ENCODE measurements at places on chromosomes 2 and 18. TPM values are rescaled to one million over a fixed set of nuclear protein-coding genes. Genes with fewer than 3 reads are reported as not detected.

Gene EIPR1
- total RNA-seq = 40.8 TPM

- DNase-seq = peak; percentile 38
Measured at GRCh38 chr2:38076152-38076709, 280 bp upstream of the CYP1B1 start.

Gene CFC1
- total RNA-seq = 0.41 TPM

Gene ITGB6
- under 0.01 TPM for total RNA-seq

Gene PRSS56
- under 0.01 TPM for total RNA-seq

DNA sequence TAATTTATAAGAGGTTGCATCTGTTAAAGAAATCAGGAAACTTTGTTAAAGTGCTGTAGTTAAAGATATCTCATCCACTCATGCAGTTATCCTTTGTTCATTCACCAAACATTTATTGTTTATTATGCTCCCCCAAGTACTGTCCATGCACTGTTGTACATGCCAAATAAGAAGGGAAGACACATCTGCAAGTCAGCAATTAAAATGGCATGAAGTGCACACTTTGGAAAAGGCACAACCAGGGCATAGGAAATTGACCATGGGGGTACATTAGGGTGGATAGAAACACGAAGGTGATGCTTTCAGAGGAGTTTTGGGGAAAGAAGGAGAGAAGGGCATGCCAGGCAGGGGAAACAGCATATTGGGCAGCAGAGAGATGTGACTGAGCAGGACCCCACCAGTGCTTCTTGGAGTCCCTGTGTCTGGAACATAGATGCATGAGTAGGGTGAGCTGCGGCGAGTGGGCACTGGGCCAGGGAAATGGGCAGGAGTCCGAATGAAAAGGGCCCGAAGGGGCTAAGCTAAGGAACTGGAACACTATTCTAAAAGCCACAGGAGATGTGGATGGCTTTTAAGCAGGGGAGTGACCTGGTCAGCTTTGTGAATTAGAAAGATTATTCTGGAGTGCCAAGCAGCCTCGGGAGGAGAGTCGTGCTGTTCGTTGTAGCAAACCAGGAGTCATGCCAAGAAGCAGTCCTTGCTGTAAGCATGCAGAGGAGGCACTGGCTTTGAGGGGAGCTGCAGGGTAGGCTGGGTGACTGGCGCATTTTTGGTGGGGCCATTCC lies 316.3 kb downstream of the AGPS start:
- DNase-seq = no peak

DNA sequence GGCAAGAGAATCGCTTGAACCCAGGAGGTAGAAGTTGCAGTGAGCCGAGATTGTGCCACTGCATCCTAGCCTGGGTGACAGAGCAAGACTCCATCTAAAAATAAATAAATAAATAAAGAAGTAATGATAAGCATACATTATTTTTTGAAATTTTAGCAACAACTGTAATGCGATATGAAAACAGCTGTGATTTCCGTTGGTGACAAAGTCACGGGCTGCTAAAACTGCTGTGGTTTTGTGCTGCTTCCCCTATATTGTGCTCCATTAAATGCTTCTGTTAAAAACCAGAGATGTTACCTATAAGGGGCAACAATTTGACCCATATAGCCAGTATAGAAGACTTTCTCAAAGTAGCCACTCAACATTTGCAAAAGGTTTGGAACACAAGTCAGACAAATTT lies 8.3 kb downstream of the TRIM54 start:
- DNase-seq = no peak

Gene ANKRD12
- 135 TPM for total RNA-seq

DNA sequence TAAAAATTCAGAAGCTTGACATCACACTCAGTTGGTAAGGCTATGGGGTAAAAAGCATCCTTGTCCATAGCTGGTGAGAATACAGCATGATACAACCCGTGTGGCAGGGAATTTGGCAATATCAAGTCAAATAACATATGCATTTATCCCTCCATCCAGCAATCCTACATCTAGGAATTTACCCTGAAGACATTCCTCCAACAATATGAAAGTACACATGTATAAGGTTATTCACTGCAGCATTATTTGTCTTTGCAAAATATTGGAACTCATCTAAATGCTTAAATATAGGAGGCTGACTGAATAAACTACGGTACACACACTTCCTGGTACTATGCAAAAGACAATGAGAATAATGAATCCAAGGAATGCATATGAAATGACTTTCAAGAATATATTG lies 101.0 kb downstream of the MEP1B start:
- DNase-seq = no peak

DNA sequence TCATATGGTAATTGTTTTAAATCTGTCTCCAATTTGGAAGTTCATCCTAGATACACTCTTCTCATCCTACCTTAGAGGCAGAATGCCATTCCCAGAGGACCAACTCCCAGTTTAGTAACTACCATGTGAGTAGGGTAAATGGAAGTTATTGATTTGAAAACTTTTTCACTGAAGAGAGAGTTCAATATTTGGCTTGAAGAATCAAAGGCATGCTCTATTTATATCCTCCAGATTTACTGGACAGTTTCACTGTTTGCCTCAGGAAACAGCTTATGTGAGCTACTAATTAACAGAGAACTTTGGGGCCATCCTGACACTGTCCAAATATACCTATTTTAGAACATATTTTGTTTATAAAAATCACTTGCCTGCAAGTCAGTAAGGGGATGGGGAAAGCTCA lies 607.2 kb upstream of the GYPC start:
- DNase-seq = no peak
